Vein endothelial cell (primary cell): ENCODE measurements at places on chromosomes 1 and 21. TPM values are rescaled to one million over a fixed set of nuclear protein-coding genes. Genes with fewer than 3 reads are reported as not detected.

CNIH3 gene
- 0.76 and 0.98 TPM in 2 replicates for total RNA-seq

DHRS3 gene
- 65.2 and 126 TPM in 2 replicates for total RNA-seq

SLAMF8 gene
- not detected in 2 replicates for total RNA-seq

CAPN9 gene
- total RNA-seq = not detected in 2 replicates

PTGER3 gene
- total RNA-seq = not detected in 2 replicates

NAV1 gene
- 58.0 and 84.9 TPM in 2 replicates for total RNA-seq

TAS1R3 gene
- total RNA-seq = 0.38 and 0.65 TPM in 2 replicates

TRAPPC10 gene
- 30.8 and 31.7 TPM in 2 replicates for total RNA-seq

KRTAP19-1 gene
- total RNA-seq = not detected in 2 replicates

LENEP gene
- total RNA-seq = 0.67 and 1.3 TPM in 2 replicates

KRTAP7-1 gene
- total RNA-seq = not detected in 2 replicates

ENAH gene
- 60.8 and 77.9 TPM in 2 replicates for total RNA-seq

ANGPTL3 gene
- total RNA-seq = not detected in 2 replicates

TRIM67 gene
- total RNA-seq = not detected in 2 replicates

SFN gene
- 0.10 TPM in 1 of 2 replicates, not detected in the other for total RNA-seq
